Stimulated activated CD4-positive, alpha-beta T cell treated with anti-CD3 and anti-CD28 coated beads, Interleukin-4, amount 100 ng/mL, for 4 hours (primary cell): ENCODE measurements at places on chromosomes 5 and 9.
A peak's percentile ranks its signal among the peaks of the same experiment; 100 is the strongest.

- no peak for DNase-seq
These were observed 43.8 kb downstream of the GCNT1 start for GRCh38 chr9:76502746-76503145.

DNA sequence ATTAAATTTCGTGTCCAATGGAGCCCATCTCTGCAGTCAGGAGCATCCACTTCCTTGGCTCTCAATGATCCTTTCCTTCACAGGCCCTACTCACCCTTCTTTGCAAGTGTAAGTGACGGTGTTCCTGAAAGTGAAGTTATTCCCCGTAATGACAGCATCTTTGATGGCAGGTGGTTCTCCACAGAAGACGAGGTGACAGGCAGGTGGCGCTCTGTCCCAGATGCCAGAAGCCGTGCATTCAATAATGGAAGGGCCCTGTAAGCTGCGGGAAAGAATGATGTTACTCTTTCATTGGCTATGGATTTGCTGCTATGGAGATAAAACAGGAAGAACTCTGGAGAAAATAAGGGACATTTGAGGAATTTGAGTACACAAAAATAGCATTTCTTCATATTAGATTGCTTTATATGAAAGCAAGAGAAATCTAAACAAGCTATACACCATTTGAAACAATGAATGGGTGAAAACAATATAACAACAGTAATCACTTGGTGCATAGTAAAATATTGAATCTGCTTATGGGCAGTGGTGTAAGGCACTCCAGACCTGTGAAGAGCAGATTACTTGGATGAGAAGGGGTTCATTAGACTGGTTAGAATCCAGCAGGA, 89.9 kb upstream of the TXNDC8 start:
- no peak for DNase-seq

DNA sequence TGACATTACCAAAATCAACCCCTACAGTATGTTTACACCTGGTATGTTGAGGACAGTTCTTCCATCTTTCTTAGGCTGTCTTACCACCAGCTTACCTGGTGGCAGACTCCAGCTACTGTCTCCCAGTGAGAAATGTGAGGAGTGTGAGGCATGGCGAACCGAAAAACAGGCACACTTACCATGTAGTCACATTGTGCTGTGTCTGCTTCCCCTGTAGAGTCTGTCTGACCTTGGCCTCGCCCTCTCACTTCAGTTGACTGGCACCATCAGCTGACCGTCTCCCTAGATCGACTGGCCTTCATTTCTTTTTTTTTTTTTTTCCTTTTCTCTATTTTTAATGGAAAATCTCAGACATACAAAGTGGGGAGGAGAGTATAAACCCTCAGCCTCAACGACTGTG, 4.9 kb downstream of the ACO1 start:
- DNase-seq: no peak

DNA sequence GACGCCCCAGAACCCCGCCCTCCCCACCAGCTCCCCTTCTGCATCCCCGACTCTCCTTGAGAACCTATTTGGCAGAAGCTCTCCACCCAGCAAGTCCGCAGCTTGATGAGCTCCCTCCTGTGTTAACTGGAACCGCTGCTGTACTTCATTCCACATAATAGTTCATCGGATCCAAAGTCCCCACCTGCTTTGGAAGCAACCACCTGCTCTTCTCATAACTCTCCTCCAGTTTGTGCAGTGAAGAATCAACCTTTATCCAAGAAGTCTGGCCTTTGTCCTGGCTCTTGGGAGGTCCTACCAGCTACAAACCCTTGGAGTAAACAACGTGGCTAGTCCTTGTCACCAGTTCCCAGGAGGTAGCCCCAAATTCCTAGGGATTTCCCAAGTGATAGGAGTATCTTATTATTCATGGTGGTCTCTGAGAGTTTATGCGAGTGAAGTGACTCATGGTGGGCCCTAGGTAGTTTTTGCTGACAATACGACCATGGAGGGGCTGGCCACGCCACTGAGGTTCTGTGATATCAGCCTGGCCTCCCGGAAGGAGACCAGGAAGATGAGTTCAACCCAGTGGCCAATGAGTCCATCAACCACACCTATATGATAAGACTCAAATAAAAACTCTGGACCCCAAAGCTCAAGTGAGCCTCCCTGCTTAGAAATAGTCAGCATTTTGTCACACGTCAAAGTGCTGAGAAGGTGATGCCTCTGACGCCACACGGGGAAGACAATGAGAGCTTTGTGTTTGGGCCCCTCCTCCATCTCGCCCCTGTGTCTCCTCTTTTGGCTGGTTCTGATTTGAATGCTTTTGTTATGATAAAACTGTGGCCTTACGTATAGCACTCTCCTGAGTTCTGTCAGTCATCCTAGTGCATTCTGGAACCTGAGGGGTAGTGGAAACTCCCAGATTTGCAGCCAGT, 3.6 kb upstream of the IL4 start:
- DNase-seq: no peak

GRCh38 chr9:135741276-135742219, 39.6 kb downstream of the KCNT1 start:
- DNase-seq: no peak

- DNase-seq: no peak
These were observed 68.7 kb downstream of the KCNN2 start for GRCh38 chr5:114430532-114430931.

GRCh38 chr9:70406434-70406862, 8.0 kb downstream of the KLF9 start:
- DNase-seq: no peak

- no peak for DNase-seq
These were observed 52.6 kb downstream of the NDUFS4 start for GRCh38 chr5:53613061-53613460.

- DNase-seq: no peak
These were observed 300.1 kb downstream of the TMEM167A start for GRCh38 chr5:82777106-82777505.

GRCh38 chr5:84403773-84404172, 19.1 kb upstream of the EDIL3 start:
- no peak for DNase-seq

GRCh38 chr5:181246276-181247049, 2.8 kb upstream of the RACK1 start:
- peak; percentile 76 for DNase-seq

GRCh38 chr5:177982072-177982727, 13.8 kb downstream of the PROP1 start:
- DNase-seq: peak; percentile 11

GRCh38 chr9:72478966-72479365, 42.4 kb upstream of the TMC1 start:
- no peak for DNase-seq

GRCh38 chr5:142763701-142764100, 6.5 kb upstream of the ARHGAP26 start:
- no peak for DNase-seq

GRCh38 chr5:121993191-121993590, 31.4 kb downstream of the SRFBP1 start:
- no peak for DNase-seq

DNA sequence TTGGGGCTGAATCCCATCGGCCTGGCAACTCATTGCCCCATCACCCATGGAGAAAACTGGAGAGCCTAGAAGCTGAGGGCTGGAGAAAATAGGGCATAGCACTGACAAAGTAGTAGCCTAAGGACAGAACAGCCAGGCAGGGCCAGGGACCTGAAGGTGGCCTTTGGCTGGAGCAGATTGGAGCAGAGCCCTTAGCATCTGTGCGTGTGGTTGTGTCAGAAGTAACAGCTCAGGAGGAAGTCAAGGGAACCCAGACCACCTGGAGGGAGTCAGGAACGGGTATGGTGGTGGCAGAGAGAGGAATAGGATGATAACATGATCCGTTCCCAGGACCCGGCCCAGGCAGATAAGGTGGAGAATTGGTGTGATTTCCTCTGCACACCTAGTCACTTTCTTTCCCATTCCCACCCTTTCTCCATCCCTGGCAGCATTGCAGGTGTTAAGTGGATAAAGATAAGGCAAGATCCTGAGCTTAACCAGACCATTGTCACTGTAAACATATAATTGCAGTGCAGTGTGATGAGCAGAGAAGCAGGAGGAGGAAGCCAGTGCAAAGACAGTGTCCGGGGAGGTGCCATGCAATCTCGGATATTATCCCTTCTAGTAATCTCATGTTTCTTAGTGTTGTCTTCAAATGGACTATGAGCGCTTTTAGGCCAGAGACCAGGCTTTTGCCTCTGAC, 67.0 kb downstream of the NDFIP1 start:
- DNase-seq: no peak

GRCh38 chr9:16442622-16443021, 427.8 kb downstream of the BNC2 start:
- DNase-seq: no peak

DNA sequence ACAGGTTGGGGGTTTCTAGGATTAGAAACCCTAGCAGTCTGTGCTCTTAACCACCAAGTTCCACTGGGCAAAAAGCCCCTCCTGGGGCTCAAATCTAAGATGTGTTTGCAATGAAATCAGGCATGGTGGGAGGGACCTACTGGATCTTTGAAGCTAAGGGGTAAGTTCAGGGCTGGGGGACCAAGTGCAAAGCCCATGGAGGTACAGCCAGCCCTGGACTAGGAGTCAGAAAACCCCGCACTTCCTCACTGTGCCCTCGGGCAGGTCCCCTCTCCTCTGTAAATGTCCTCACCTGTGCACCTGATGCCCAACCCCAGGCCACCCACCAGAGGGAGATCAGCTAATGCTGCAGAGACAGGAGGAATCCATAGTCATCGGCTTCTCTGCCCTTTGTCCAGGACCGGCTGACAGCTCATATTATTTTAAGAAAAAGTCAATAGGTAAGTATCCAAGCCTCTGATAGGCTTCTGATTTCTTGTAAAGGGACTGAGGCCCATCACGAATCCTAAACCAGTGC, 138.3 kb downstream of the PAX5 start:
- no peak for DNase-seq

DNA sequence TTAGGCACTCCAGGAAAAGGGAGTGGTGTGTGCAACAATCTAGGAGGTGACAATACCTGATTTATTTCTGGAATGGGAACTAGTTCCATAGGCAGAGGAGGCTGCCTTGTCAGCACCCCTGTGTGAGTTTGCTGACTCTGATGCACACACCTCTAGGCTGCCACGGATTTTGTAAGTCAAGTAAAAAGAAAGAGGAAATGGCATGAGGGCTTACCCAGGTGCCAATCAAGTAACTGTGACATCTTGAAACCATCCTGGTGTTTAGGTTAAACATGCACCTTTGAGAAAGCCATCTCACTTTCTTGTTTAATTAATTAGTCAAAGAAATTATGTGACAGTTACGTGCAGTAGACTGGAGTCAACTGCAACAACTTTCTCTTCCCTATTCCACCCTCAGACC, 32.3 kb upstream of the FAM81B start:
- DNase-seq: no peak

DNA sequence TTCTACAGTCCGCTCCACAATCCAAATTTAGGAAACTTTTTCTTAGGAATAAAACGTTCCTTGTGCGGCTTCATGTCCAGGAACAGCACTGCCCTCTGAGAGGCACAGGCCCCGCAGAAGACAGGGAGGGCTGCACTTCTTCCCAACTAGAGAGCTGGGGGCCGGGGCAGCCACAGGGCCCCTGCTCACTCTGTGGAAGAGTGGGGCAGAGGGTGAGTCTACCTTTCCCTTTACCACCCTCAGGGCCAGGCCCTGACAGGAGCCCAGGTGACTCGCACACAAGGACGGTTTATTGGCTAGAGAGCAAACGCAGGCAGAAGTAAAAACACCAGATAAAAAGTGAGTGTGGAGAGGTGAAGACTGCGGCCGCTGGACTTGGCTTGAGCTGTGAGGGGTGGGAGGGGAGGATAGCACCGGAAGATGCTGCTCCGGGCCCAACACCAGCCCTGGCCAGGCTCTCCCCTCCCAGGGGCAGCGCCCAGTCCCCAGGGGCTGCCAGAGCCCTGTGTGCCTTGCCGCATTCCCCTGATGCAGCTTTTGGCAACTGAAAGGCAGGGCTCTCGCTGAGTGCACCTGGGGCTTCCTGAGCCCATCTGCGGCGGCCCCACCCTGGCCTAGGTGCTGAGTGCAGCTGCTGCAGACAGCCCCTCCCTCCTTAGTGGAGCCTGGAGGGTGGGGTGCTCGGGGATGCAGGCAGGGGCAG, 20.2 kb downstream of the SH3GLB2 start:
- no peak for DNase-seq

DNA sequence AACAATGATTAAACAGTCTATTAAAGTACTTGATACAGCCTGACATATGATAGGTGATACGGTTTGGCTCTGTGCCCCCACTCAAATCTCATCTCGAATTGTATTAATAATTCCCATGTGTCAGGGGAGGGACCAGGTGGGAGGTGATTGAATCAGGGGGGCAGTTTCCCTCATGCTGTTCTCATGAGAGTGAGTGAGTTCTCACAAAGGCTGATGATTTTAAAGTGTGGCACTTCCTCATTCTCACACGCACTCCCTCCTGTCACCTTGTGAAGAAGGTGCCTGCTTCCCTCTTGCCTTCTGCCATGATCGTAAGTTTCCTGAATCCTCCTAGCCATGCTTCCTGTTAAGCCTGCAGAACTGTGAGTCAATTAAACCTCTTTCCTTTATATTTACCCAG, 40.1 kb upstream of the TARS1 start:
- DNase-seq: no peak
